Right forelimb (tissue), 1 donor: ENCODE measurements at places on chromosomes 16 and 17.

GRCh38 chr16:6189216-6189615, 1091.6 kb upstream of the EEF2KMT start:
- DNase-seq: no peak

DNA sequence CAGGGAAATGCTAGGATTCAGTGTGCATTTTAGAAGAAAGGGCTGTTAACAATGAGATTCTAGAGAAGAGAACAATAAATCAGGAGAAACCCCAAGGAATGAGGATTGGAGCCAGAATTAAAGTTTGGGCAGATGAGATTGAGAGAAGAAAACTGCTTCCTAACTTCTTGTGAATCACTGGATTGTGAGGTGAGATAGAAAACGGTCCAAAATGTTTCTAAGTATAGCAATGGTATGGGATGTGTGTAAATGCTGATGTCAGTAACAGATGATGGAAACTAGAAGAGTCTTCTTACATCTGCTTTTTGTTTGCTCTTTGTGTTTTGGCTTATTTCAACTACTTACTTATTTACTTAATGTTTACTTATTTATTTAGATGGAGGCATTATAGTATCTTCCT, 123.0 kb downstream of the KCNJ2 start:
- DNase-seq: no peak

GRCh38 chr17:38894276-38894675, 24.4 kb downstream of the LASP1 start:
- DNase-seq: no peak

- DNase-seq: no peak
Measured at GRCh38 chr16:10862438-10862837, 14.6 kb upstream of the CIITA start.

DNA sequence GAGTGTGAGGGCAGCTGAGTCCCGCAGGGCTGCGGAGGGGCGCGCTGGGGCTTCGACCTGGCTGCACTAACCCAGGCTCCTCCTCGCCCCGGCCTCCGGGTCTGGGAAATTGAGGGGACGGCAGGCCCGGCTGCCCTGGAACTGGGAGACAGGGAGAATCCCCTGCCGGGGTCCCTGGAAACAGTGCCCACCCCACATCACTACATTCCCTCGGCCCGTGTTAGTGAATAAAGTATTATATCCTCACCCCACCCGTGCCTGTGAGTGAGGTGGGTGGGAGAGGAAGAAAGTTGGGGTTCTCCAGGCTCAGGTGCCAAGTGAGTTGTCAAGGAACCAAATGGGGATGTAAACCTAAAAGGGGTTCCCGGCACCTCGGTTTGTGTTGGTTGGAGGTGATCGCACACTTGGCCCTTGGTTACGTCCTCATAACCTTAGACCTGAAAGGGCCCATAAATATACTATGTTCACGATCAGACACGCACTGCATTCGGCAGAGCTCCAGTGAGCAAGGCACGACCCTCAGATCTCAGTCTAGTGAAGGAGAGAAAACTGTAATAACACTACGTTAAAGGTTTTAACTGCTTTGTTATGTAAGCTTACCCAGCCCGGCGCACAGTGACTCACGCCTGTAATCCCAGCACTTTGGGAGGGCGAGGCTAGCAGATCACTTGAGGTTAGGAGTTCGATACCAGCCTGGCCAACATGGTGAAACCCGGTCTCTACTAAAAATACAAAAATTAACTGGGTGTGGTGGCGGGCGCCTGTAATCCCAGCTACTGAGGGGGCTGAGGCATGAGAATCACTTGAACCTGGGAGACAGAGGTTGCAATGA, 11.2 kb downstream of the ZNF771 start:
- no peak for DNase-seq

DNA sequence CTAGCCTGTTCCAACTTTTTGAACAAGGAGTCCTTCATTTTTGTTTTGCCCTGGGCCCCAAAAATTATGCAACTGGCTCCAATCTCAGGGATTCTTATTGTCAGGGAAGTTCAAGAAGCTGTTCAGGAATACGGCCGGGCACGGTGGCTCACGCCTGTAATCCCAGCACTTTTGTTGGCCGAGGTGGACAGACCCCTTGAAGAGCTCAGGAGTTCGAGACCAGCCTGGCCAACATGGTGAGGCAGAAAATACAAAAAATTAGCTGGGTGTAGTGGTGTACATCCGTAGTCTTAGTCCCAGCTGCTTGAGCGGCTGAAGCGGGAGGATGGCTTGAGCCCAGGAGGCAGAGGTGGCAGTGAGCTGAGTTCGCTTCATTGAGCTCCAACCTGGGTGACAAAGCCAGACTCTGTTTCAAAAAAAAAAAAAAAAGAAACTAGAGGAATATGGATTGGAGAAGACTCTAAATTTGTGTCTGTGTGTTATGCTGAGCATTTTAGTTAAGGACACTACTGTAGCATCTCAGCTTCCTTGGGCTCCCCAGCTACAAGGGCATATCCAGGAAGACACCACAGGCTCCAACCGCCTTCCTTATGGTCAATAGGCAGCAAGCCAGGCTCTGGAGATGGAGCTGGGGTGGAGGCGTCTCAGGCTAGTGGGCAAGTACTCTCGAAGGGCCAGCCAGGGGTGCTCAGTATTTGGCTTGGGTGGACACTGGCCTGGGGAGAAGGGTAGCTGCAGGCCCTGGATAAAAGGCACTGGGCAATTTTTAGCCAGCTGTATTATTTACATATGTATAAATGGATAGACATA, 56.8 kb upstream of the CREBBP start:
- DNase-seq: no peak

DNA sequence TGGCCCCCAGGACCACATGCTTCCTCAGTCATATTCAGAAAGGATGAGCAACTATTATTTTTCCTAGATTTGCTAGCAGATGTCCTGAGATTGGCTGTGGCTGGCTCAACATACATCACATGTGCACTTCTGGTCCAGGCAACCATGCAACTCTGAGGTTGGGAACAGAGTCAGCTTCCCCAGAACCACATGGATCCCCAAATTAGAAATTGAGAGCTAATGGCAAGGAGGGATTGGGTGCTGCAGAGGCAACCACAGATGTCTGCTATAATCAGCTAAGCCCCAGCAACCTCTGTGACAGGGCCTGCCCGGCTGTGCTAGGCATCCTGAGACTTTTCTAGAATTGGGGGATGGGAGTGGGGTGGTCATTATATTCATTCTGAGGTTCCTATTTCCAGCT, 33.8 kb upstream of the CLEC18A start:
- no peak for DNase-seq

DNA sequence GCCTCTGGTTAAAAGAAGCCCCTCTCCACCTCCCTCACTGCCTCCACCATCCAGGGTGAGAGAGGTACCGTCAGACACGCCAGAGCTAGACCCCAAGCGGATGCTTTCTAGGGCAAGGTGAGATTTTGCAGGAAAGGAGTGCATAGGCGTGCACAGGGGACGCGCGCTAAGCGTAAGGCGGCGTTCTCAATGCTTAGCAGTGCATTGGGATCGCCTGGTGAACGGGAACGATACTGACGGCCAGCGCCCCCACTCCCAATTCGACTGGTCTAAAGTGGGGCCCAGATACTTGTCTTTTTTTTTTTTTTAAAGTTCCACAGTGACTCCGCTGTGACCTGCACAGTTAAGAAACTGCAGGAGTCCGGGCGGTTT, 57.9 kb upstream of the CREBBP start:
- no peak for DNase-seq

- no peak for DNase-seq
Measured at GRCh38 chr17:66432996-66433551, 130.7 kb downstream of the PRKCA start.

DNA sequence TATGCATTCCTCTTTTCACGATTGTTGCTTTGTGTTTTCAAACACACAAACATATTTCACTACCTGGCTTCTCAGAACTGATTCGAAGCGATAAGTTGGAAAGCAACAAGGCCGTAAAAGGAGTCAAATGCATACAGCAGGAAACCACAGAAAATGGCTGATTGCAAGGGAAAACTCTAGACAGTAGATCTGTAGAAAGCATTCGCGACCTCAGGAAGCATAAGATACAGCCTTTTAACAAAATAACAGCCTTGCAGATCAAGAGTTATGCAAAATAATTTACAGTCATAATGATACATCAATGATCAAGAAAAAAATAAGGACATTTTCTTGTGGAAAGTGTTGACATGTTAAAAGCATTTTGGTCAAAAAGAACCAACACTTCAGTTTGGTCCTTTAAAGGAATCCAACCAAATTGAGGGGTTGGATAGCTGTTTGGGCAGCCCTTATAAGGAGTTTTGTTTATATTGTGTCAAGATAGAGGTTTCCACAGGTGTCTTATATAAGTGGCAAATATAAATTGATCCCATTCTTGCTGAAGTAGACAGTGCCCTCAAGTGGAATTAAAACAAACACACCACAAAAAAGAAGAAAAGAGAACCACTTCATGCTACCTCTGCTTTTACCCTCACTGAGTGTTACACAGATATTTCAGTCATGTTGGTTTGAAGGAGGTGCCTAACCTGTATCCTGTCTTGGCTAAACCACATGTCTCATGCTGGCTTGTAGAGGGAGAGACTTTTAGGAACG, 5.5 kb downstream of the CYLD start:
- no peak for DNase-seq

GRCh38 chr16:1792836-1793577, 498 bp downstream of the IGFALS start:
- no peak for DNase-seq

DNA sequence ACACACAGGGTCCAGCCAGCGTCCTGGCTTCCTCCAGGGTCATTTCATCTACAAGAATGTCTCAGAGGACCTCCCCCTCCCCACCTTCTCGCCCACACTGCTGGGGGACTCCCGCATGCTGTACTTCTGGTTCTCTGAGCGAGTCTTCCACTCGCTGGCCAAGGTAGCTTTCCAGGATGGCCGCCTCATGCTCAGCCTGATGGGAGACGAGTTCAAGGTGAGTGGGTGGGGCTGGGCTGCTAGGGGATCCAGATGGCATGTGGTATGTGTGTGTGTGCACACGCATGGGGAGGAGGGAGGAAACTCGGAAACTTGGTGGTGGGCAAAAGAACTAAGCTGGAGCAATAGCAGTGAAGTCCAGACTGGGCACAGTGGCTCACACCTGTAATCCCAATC, 11.5 kb downstream of the CETP start:
- DNase-seq: no peak

DNA sequence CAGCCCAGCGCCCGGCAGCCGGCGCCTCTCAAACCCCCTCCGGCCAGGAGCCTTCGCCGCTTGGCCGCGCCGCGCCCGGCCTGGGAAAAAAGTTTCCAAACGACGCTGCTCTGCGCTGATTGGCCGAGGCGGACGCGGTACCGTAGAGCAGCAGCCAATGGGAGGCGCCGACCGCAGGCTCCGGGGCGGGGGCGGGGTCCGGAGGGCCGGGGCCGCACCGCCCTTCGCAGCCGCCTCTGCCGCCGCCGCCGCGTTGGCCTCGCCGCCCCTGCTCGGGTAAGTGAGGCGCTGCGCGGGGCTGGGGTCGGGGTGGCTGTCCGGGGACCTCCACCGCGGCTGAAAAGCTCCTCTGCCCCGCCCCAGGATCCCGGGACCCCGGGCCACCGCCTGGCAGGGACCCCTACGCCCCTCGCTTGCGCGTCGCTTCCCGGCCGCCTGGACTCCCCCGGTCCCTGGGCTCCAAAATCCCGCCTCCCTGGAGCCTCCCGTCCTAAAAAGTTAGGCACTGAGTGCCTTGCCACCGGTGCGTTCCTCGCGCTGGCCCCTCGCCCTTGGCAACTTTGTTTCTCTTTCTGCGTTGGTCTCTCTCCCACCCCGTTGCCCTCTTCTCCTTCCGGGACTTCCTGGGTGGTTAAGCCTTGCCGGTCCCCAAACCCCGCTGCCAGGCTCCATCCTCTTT, at the start of gene NDE1:
NDE1 (plus strand) TSS at position 227 of the 679 bp plus-strand sequence. CDS start 14,534 bp downstream, outside the sequence.
- peak; percentile 92 for DNase-seq

DNA sequence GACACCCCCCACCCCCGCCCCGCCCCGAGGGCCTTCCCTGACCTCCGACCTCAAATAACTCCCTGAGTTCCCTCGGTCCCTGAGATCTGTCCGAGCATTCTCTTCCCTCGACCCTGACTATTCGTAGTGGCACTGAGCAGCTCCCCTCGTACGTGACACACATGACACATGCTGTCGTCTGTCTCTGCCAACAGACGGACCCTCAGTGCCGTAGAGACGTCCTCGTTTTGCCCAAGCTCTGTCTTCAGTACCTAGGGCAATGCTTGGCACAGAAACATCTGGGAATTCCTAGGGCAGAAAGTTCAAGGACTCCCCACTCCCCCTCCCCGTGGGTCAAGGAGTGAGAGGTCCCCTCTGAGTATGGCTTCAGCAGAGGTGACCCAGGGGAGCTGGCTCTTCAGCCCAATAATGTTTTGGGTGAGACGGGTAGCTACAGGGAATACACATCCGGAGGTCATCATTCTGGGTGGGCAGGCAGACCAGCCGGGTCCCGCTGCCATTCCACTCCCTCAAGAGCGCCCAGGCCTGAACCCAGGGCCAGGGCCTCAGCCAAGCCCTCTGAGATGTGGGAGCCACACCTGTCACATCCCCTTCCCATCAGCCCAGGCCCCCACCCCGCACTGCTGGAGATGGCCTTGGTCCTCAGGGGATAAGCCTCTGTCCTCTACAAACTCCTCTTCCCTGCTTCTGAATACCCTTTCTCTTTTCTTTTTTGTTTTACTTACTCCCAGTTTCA, 671 bp upstream of the FADS6 start:
- no peak for DNase-seq

DNA sequence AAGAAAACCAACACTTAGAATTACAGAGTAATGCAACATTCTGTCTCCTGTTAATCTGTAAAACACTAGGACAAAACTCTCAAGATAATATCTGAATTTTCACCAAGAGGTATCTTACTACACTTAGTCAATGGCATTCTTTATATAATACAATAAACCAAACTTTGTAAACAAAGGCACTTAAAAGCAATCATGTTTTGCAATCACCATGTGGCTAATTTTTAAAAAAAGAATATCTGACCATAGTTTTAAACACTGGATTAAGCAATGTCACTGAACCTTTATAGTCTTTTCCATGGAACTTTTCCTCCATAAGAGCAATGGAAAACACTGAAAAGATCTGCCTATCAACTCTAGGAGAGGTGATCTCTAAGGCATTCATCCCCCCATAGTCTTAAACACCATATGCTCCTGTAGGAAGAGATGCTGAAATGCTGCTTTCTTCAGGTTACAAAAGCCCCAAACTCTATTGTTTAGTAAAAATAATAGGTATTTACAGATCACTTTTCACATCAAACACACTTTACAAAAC, 144.2 kb upstream of the CORO6 start:
- DNase-seq: no peak

- DNase-seq: no peak
Measured at GRCh38 chr17:48382989-48383388, 47.0 kb downstream of the SKAP1 start.

DNA sequence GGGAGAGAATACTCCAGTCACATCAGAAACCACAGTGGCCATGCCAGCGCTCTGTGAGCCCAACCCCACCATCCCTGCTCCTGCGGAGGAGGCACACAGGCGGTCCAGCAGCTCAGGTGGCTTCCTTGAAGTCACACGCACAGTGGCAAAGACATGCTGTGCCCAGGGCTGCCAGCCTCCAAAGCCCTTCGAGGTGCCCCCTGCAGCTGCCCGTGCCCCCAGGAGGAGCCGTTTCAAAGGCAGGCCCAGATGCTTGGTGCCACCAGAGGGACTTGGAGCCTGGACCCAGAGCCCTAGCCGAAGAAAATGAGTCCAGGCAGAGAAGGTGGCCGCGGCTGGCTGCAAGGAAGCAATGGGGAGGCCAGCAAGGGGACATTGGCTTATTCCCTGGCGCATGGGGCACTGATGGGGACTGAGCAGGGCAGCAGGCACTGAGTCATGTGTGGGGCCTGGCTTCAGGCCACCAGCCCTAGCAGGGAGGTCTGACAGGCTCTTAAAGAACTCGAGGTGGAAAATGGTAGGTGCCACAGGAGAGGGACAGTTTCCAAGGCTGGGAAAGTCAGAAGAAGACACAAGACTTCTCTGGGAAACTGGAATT, 17.2 kb upstream of the CACNG1 start:
- DNase-seq: no peak
